Fibroblast of skin of scalp (primary cell): ENCODE measurements at places on chromosomes 2 and 18.

- peak; percentile 57 for DNase-seq
Measured at GRCh38 chr2:10717628-10718027, 3.8 kb upstream of the ATP6V1C2 start.

- DNase-seq: no peak
Measured at GRCh38 chr18:76338619-76339245, 156.3 kb downstream of the ZNF516 start.

GRCh38 chr18:58870130-58870529 is 5.5 kb downstream of the ZNF532 start:
- DNase-seq: peak; percentile 79

GRCh38 chr2:74983631-74984392 is 25.4 kb downstream of the POLE4 start:
- DNase-seq: no peak

DNA sequence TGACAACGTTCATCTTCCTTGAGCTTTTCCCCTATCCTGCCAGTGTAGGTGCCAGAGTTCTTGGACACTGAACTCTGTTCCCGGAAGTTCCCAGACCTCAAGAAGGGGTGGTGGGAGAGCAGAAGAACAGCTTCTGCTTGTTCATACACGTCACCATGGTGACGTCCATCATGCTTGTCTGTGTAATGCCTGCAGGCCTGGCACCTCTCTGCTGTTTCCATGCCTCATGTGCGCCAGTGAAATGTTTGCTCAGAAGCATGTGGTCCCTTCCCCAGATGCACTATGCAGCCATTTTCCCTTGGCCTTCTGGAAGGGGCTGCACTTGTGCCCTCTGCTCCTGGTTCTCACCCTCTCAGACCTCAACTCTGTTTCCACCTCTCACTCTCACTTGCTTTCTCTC is 210.8 kb upstream of the NABP1 start:
- DNase-seq: no peak

GRCh38 chr2:216696751-216697560 is 1.6 kb upstream of the IGFBP5 start:
- DNase-seq: peak; percentile 51

GRCh38 chr2:144015655-144016245 is 504.2 kb downstream of the ZEB2 start:
- DNase-seq: peak; percentile 95

DNA sequence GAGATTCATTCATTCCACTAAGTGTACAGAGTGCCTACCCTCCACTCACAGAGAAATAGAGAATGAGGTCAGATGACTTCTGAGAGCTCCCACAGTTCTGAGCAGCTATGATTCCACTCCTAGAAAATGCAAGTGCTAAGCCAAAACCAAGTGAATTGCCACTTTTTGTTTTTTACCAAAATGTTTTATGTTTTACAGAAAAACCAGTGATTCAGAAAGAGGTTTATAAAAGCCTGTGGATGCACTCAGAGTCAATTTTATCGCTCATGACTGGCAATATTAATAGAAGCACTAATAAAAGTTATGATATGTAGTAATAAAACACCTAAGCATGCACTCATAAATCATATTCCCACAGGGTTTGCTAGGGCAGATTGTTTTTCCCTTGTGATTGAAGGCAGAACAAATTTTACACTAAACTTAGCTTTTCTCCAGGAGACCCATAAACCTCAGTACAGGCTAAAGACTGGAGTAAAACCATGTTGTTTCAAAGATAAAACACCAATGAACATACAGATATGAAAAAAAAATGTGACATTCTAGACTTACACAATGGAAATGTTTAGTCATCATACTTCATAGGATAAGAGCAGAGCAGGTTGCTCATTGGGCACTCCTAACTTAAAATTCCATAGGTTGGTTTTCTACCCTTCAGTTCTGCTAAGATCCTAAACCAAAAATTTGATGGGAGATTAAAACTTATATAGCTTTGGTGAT is 67.5 kb downstream of the PDK1 start:
- peak; percentile 51 for DNase-seq

GRCh38 chr2:16142383-16143361 is 202.3 kb downstream of the MYCN start:
- no peak for DNase-seq

- DNase-seq: no peak
Measured at GRCh38 chr2:241135737-241136136, 13.5 kb downstream of the PASK start.

DNA sequence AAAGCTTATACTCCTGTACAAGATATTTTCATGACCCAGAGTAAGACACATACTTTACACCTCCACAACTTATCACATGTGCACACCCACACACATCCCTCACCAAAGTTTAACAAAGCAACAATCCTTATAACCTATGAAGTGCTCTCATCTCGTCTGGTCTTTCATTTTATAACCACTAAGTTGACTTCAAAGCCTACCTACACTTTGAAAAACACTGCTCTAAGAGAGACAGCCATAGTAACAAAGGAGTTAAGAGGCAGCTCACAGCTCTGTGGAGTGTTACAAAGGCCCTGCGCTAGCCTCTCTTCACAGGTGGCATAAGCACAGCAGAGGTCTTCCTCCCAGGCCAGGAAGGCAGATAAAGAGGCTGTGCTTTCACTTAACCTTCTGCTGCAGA is 69.7 kb upstream of the TMEM200C start:
- DNase-seq: no peak

- DNase-seq: no peak
Measured at GRCh38 chr18:11667578-11667977, 21.5 kb upstream of the GNAL start.

DNA sequence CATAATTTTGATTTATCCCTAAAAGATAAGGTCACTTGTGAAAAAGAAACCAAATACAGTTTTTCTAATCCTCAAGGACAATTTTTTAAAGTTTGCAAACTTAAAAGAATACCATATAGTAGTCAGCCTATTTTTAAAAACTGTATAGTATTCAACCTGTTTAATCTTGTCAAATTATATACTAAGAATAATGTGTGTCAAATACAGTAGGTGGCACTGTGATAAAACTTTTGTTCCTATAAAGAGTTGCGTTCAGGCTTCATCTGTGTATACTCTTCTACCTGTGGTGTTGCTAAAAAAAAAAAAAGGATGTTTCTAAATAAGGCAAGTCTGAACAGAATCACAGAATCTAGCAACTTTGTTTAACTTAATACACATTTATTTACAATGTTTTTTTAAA is 68.6 kb downstream of the CCDC138 start:
- DNase-seq: peak; percentile 15

DNA sequence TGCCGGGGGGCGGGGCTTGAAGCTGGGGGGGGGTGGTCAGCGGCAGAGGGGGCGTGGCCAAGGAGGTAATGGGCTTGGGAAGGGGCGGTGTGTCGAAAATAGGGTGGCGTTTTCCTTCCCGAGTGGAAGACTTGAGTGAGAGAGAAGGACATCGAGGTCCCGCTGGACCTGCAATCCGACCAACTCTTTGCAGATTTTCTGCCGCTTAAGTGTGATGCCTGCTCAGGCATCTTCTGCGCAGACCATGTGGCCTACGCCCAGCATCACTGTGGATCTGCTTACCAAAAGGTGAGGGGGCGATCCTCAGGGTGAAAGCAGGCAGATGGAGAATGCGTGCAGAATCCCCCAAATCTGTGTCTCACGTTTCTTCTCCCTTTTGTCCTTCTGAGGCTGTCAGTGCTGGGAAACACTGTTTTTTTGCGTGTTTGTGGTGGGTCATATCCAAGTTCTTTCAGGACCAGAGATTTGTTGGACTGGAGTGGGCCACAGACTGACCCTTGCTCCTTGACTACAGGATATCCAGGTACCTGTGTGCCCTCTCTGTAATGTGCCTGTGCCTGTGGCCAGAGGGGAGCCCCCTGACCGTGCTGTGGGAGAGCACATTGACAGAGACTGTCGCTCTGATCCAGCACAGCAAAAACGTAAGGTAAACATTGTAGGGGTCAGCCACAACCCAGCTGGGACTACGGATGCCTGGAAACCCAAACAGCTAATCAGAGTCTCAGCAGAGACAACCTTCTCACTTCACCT is 727 bp downstream of the ZFAND2B start:
- no peak for DNase-seq

- no peak for DNase-seq
Measured at GRCh38 chr2:120490091-120490798, 144.3 kb downstream of the INHBB start.

- peak; percentile 37 for DNase-seq
Measured at GRCh38 chr2:237310515-237311114, 103.3 kb downstream of the COL6A3 start.

- peak; percentile 47 for DNase-seq
Measured at GRCh38 chr18:75491361-75491760, 63.9 kb upstream of the SMIM21 start.

- DNase-seq: no peak
Measured at GRCh38 chr2:1418566-1418965, 5.3 kb downstream of the TPO start.

GRCh38 chr2:19471491-19471890 is 113.1 kb upstream of the OSR1 start:
- no peak for DNase-seq

DNA sequence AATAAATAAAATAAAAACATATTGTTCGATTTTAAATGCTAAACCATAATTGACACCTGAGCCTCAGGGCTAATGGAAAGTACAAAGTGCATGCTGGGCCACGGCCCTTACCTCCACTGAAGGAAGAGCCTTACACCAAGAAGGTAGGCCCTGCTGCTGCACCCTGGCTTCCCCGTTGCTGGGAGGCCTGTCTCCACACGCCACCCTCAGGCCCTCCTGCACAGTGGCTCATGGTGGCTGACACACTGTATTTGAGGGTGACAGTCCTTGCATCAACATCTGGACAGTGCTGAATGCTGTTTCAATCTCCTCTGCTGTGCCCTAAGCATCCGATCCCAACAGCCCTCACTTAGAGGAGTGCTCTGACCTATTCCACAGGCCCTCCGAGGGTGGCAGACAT is 39.3 kb upstream of the EDAR start:
- no peak for DNase-seq

DNA sequence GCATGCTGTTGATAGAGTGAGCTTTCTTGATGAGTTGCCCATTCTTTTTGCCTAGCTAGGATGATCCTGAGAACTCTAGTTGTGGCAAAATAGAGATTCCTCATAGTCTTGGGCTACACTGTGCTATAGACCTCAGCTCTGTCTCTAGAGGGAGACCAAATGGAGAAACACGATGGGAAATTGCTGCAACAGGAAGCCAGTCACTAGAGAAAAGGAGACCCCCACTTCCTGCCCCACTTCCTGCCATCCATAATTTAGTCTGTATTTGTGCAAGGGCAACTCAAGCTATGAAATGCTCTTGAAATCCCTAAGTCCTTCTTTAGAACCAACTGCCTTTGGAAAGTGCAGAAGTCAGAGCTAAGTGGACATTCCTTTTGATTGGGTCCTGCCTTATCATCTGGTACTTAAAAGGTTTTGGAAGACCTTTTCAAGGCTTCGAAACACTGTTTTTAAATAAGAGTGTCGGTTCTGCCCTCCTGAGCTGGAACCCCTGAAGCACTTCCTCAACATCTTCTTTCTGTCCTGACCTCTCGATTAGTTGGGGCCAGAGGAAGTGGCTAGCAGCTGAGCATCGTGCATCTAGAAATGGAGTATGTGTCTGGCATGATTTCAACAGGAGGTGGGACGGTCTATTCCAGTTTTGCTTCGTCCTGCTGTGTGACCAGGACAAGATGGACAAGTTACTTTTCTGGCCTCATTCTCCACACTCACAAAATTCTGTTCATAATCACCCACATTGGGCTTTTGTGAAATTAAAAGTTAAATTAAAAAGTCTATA is 8.6 kb upstream of the KCNE4 start:
- no peak for DNase-seq

DNA sequence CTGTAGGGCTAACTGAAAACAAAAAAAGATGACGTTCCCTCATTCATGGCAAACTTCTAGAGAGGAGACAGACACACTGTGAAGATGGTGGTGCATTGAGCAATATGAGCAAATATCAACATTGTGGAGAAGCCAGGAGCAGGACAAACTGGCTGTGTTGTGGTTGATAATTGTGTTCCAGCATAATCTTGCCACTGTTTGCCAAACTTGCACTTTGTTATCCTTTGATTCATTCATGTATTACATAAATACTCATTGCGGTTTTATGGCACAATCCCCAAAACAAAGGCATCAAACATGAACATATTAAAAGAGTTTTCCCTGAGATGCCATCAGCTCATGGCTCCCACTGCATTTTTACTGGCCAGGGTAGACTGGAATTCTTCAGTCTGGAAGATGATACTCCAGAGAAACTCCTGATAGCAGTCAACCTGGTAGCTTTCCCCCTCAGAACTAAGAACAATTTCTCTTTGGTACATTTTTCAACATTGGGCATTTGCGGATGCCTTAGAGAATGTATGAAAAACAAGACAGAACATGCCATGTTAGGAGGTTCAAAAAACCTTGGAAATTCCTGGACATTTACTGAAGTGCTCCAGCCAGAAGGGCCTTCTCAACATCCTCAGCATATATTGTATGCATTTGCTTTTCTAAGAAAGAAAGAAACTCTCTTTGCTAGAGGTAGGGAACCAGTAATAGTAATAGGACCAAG is 487.4 kb upstream of the CELF4 start:
- DNase-seq: no peak

- peak; percentile 53 for DNase-seq
Measured at GRCh38 chr2:25491966-25492532, 150.3 kb upstream of the DNMT3A start.

DNA sequence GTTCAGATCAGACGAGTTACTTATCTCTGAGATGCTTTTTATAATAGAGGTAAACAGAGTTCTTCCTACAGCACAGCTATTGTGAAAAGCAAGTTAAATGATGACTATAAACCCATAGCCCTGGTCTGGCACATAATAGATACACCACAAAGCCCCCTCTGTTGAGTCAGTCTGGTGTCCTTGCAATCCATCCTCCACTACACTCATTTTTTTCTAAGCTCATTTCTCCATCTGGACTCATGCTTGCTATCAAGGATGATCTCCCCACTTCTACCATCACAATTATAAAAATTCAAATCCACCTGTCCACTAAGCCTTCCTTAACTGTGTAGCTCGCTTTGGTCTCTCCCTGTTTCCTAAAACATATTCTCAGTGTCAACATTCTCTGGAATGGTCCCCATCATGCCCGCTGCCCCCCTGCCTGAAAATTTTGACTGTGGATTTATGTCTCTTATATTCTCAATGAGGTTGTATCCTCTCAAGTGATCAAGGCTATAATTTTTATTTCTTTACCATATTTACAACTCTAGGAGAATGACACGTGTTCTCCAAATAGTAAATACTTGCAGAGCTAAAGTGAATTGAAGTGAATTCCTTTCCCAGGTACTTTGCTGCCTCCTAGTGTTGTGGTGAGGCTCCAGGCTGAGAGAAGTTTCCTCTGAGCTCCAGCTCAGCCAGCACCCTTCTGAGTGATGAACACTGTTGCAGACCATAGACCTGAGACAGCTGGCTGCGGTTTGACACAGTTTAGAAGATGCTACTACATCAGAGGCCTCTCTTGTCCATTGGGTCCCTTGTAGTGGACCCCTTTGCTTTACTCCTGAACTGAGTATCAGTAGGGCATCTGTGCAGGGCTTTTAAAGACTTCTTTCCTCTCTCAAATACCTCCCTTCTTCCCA is 108.7 kb downstream of the DPP10 start:
- peak; percentile 27 for DNase-seq
